A549 treated with CpdA at 1 μM for 4 hours (cell line): ENCODE measurements at places on chromosomes 6 and 20. TPM values are rescaled to one million over a fixed set of nuclear protein-coding genes. Genes with fewer than 3 reads are reported as not detected.

CGA gene
- total RNA-seq, result 0.08 to 0.15 TPM in 2 of 5 replicates, not detected in the others

COL11A2 gene
- total RNA-seq, result 0.76 to 1.2 TPM (median 0.82 TPM) in 5 replicates

RAD21L1 gene
- total RNA-seq, result not detected in 5 replicates

FAM229B gene
- total RNA-seq, result 6.0 to 10.1 TPM (median 9.3 TPM) in 5 replicates

MAFB gene
- total RNA-seq, result 0.03 to 0.08 TPM (median 0.06 TPM) in 4 of 5 replicates, not detected in the other

CYP39A1 gene
- 0.05 to 0.12 TPM (median 0.06 TPM) in 3 of 5 replicates, not detected in the others for total RNA-seq

TSHZ2 gene
- not detected in 5 replicates for total RNA-seq

MPIG6B gene
- total RNA-seq, result not detected in 5 replicates

CDH4 gene
- 6.0 to 9.2 TPM (median 8.7 TPM) in 5 replicates for total RNA-seq

EBF4 gene
- total RNA-seq, result 2.2 to 4.7 TPM (median 2.4 TPM) in 5 replicates

MYB gene
- 0.30 to 1.2 TPM (median 0.63 TPM) in 5 replicates for total RNA-seq

OPN5 gene
- not detected in 5 replicates for total RNA-seq

SLC17A9 gene
- total RNA-seq, result 0.05 to 0.08 TPM in 2 of 5 replicates, not detected in the others

SF3B5 gene
- 172 to 233 TPM (median 212 TPM) in 5 replicates for total RNA-seq
